ENCODE measurements at places on chromosomes 3 and 15. TPM values are rescaled to one million over a fixed set of nuclear protein-coding genes. Genes with fewer than 3 reads are reported as not detected.

Gene AADAC
- not detected for total RNA-seq

Gene PPP1R14D
- total RNA-seq, result not detected

Gene SCG5
- total RNA-seq, result 8.3 TPM

Gene MAP4
- total RNA-seq, result 80.5 TPM

Gene PPM1L
- total RNA-seq, result 0.28 TPM

Gene PAQR9
- not detected for total RNA-seq

Gene APOD
- total RNA-seq, result not detected

Gene WDR76
- total RNA-seq, result 25.8 TPM

Gene CGGBP1
- total RNA-seq, result 37.8 TPM

Gene ABHD6
- 4.7 TPM for total RNA-seq

Gene CPNE4
- not detected for total RNA-seq

Gene ASB7
- 15.8 TPM for total RNA-seq

Gene SLC28A1
- not detected for total RNA-seq

Gene MCF2L2
- under 0.01 TPM for total RNA-seq

Gene ASB14
- total RNA-seq, result not detected

Gene GUCA1C
- total RNA-seq, result not detected

- peak; percentile 88 for DNase-seq
Measured at GRCh38 chr3:42052484-42053351, 38.4 kb upstream of the TRAK1 start.

DNA sequence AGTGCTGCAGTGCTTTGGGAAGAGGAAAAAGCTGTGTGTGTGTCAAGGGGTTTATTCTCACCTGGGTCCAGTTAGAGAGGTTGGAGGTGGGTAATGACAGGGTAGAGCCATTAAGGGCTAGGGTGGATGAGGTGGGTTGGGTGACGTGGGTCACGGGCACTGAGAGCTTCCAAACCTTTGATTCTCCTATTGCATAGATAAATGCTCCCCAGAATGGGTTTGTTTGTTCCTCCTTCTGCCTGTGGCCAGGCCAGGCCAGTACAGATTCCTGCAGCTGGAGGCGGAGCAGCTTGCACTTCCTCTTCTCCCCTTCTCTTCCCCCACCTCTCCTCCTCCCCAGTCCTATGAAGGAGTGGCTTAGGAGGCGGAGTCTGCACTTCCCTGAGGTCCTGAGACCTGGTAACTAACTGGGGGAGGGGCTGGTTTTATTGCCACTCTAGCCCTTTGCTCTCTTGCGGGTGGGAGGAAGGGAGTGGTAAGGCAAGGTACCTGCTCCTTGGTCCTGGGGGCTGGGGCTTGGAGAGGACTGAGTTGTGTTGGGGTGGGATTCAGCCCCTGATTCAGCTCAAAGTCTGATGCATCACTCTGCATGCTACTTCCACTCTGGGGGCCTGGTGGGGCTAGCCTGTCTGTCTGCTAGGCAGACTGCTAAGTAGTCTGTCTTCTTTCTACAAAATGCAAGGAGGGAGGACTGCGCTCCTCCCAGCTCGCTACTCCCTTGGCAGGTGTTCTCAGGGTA, 3.5 kb downstream of the SPINT1 start:
- DNase-seq, result peak; percentile 28

DNA sequence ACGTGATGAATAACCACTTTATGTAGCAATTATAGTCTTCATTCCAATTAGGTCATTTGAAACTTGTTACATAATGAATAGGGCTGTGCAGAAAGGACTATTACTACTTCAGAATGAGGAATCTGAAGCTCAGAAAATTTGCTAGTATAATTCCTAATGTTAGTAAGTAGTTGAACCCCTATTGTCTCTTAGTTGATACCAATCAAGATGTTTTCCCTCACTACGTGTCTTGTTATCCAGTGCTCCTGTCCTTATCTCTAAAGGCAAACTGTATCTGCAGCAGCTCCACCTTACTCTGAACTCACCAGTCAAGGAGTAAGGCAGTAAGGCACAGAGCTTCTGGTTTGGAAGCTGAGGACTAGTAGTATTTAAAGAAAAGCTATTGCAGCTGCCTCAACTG, 32.0 kb downstream of the RAB11A start:
- DNase-seq, result no peak

DNA sequence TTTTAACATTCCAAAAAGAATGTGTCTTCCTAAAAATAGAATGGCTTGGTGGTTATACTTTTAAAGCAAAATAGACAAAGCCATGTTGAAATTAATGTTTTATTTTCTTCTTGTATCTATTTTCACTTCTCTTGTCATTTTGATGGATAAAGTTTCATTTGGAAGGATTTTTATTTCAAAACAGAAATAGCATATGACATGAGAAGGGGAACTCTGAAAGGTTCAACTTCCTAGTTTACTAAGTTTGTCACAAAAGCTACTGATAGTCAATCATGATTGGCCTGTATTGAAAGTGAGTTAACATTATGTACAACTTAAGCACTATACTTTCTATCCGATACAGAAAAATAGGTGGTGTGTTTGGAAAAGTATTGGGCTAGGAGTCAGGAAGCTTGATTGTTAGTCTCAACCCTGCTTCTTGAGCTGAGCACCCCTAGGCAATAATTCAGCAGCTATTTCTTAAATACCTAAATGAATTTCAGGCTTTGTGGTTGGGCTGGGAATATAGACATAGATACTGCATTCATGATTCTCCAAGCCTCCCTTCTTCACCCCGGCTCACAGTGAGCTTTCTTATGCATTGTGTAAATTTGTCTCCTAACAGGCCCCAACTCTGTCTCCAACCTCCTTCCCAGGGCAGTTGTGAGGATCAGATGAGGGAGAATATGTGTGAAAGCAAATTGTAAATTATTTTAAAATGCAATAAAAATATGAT, 46.9 kb upstream of the CSPG4 start:
- DNase-seq, result no peak

GRCh38 chr15:35929740-35930444, 383.9 kb upstream of the DPH6 start:
- DNase-seq, result no peak

GRCh38 chr3:64070704-64071103, 47.4 kb upstream of the PSMD6 start:
- DNase-seq, result no peak

- DNase-seq, result no peak
Measured at GRCh38 chr3:52049503-52049902, 6.9 kb downstream of the DUSP7 start.

DNA sequence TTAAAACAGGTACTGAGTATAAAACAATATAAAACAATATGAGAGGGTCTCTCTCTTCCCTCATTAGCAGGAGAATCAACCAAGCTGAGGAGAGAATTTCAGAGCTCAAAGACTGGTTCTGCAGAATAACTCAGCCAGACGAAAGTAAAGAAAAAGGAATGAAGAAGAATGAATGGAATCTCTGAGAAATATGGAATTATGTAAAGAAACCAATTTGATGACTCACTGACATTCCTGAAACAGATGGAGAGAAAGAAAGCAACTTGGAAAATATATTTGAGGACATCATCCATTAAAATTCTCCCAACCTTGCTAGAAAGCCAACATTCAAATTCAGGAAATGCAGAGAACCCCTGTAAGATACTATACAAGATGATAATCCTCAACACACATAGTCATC, 630.9 kb downstream of the PYDC2 start:
- peak; percentile 1 for DNase-seq

DNA sequence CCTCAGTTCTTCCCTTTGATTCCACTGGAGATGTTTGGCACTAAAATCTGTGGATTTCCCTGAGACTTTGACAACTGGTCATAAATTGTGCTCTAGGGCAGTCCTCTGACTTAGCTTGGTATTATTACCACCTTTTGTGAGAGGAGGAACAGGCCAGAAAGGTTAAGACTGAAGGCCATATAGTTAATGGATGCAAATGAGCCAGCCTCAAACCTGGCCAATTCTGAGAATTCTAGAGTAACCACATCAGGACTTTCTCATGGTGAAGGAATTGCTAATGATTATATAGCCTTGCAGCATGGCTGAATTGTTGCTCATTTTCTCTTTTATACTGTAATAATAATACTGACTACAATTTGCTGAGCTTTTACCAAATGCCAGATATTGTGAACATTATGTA, 162.5 kb downstream of the CADPS start:
- DNase-seq, result no peak

GRCh38 chr3:100634493-100635272, 25.3 kb downstream of the ADGRG7 start:
- DNase-seq, result peak; percentile 6

DNA sequence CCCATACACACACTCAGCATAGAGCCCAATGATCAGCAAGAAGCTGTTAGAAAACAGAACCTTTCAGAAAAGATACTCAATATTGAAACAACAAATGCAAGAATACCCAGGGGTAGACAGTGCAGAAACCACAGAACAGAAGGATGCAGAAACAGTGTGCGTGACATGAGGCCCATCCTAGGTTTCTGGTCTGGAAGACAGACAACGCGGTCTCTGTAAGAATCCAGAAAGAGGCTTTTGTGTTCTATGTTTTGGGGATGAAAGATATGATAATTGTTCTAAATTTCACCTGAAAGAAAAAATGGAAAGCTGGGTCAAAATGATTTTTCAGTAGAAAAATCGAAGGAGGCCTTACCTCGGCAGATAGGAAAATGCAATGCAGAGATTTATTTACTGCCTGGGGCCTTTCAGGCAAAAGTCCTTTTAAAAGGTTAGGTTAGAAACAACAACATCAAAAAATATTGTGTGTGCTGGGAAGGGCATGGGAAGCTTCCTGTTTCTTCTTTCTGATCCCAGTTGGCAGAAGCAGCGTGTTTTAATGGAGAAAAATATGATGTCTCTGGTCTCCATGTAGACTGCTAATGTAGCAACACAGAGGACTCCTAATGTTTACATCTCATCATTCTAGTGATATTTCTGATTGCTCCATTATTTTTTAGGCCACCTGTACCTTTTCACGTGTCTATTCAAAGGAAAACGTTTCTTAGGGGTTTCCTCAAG, 17.0 kb downstream of the SYNM start:
- DNase-seq, result no peak

GRCh38 chr3:150057227-150057626, 86.5 kb upstream of the PFN2 start:
- no peak for DNase-seq

- DNase-seq, result no peak
Measured at GRCh38 chr15:100001405-100001804, 268.2 kb upstream of the LYSMD4 start.

DNA sequence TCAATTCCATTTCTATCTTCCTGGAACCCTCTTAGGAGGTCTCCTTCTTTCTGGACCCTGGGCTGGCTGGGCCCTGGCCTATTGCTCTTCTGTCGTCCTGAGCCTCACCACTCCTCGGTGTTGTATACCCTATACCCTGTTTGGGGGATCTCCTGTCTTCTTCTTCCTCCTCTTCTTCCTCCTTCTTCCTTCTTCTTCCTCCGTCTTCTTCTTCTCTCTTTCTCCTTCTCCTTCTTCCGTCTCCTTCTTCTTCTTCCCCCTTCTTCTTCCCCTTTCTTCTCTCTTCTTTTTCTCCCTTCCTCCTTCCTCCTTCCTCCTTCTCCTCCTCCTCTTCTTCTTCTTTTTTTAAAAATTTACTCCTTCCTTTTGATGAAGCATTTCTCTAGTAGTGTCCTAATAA, 30.4 kb upstream of the FXR1 start:
- no peak for DNase-seq

GRCh38 chr3:52245322-52246263, at the start of gene PPM1M:
Gene PPM1M, plus strand, starts transcription at chr3:52245759. Its CDS starts 66 bp downstream, at chr3:52245825.
- DNase-seq, result peak; percentile 31

DNA sequence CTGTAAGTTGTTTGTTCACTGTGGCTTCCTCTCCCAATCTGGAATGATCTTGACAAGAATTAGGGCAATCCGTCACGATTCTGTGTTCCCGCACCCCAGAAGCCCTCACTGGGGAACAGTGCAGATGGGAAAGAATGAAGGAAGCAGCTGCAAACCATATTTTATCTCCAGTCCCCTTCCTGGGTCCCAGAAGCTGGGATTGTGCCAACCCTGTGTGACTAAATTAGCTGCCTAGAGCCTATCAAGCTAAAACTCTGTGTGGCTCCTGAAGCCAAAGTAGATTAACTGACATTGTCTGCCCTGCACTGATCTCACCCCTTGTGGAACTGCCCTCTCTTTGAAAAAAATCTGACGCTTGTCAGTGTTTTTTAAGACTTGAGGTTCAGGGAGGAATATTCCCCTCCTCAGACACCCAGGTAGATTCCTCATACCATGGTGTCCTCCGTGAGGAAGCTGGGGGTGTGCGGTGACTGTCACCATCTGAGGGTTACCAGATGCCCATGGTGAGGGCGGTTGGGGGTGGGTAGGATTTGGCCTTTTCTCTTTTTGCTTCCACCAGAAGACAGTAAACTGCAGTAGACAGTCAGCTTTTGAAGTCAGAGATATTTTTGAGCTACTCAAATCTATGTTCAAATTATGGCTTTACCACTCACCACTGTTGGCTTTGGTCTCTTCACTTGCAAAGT, 358.3 kb upstream of the TPM1 start:
- no peak for DNase-seq

- peak; percentile 80 for DNase-seq
Measured at GRCh38 chr15:91522605-91523332, 330.7 kb upstream of the SLCO3A1 start.

- peak; percentile 1 for DNase-seq
Measured at GRCh38 chr3:16801698-16802097, 83.1 kb upstream of the PLCL2 start.

- peak; percentile 70 for DNase-seq
Measured at GRCh38 chr3:196813903-196814302, 53.8 kb upstream of the SENP5 start.

DNA sequence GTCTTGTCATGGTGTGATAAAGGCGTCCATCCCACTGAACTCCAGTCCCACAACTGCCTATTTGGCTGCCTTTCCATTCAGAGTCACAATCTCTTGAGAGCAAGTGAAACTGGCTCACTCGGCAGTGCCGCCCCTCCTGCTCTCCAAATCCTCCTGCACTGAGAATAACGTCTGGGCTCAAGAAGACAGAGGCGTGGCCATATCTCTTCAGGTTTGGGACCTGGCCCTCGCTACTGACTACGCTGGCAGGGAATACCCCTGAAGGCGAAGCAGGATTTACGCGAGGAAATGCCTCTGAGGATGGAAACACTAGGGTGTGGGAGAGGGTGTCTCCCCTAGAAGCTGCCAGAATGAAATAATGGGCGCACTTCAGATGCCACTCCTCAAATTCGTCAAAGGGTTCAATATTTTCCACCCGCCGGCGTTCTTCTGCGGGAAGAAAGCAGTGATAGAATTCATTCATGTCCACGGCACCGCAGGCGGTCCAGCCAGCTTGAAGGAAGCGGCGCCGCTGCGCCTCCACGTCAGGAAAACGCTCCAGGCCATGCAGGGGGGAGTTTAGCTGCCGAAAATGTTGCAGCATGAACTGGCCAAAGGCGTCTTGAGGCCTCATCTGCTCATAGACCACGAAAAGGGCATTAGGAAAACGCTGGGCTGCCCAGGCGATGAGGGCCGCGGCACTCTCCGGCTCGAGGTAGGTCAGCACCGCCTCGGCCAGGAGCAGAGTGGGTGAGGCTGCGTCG, 985 bp downstream of the LCMT2 start:
- DNase-seq, result peak; percentile 37

- peak; percentile 93 for DNase-seq
Measured at GRCh38 chr15:38886315-38887163, 321.9 kb upstream of the RASGRP1 start.

- DNase-seq, result peak; percentile 56
Measured at GRCh38 chr15:79431636-79432344, at the start of gene MINAR1. Gene MINAR1, plus strand, starts transcription at chr15:79432336. Its CDS starts 23,812 bp downstream, at chr15:79456148.
